Activated naive CD8-positive, alpha-beta T cell treated with anti-CD3 and anti-CD28 coated beads, Interleukin-2, amount 10 ng/mL, durations not matched to agents 7 days and 5 days (primary cell): ENCODE measurements at places on chromosomes 1 and 21. TPM values are rescaled to one million over a fixed set of nuclear protein-coding genes. Genes with fewer than 3 reads are reported as not detected.

GRCh38 chr1:204257446-204257845 lies 43.7 kb upstream of the GOLT1A start:
- DNase-seq = no peak

DNA sequence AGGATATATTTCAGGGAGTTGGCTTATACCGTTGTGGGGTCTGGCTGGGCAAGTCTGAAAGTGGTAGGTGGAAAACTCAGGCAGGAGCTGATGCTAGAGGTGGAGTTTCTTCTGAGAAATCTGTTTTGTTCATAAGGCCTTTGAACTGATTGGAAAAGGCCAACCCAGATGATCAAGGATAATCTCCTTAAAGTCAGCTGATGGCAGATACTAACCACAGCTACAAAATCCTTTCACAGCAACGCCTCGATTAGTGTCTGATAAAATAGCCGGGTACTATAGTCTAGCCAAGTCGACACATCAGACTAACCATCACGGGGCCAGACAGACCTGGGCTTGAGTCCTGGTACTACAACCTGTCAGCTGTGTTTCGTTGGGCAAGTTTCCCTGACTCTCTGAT lies 21.4 kb downstream of the OPRD1 start:
- DNase-seq = no peak

DNA sequence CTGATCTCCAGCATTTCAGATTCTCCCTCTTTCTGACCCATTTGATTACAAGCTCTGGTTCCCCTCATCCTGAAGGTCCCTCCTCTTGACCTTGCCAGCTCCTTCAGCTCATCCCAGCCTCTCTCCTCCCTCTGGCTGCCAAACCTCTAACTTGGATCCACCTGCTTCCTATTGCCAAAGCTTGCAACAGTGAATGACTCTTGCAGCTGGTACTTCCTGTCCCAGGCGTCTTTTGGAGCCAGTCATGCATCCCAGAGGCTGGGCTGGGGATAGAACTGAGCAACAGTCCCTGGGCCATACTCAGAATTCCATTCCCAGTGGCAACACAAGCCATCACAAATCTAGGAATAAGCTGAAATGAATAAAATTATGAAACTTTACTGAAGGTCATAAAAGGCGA lies 27.7 kb upstream of the SPOCD1 start:
- DNase-seq = no peak

DNA sequence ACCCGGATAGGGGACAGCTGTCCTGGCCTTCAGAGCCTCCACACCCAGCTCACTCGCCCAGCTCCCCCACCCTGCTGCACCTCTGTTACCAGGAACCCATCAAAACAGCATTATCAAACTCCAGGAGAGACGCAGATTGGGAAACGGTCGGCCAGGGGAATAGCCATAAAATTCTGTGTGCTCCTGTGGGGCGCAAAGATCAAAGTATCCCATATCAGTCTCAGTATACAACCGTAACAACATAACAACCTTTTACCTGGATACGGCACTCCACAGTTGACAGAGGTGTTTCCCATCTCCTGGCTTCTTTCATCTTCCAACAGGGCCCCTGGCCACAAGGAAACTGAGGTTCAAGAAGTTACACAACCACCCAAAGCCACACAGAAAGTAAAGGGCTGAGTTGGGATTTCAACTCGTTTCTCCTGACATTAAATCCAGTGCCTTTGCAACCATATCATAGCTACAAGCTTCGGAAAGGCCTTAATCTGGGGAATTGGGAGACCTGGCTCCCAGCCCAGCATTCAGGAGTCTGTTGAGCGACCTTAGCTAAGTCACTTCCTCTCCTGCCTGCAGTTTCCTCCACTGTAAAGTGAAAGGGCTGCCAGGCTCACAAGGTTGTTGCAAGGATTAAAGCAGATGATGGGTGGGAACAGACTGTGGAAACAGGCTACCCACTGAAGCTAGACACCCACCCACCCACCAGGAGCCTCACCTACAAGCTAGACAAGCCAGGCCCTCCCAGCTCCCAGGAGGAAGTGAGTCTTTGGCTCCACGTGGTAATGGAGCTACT lies 8.1 kb upstream of the EPHB2 start:
- DNase-seq = no peak

DNA sequence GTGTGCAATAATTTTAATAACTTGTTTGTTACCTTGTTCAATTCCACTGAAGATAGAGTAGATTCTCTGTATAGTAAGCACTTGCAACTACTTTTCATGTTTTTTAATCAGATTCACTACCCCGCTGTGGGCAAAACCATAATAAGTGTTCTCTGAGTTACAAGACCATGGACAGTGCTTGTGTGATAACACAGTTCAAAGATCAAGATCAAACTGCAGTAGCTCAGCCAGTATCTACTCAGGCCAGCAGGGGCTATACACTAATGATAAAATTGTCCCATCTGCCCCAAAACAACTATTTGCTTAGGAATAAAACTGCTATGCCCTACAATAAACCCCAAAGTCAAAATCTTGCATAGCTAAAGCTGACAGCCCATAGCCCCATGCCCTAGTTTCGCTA lies 129.6 kb downstream of the LRRC7 start:
- no peak for DNase-seq

DNA sequence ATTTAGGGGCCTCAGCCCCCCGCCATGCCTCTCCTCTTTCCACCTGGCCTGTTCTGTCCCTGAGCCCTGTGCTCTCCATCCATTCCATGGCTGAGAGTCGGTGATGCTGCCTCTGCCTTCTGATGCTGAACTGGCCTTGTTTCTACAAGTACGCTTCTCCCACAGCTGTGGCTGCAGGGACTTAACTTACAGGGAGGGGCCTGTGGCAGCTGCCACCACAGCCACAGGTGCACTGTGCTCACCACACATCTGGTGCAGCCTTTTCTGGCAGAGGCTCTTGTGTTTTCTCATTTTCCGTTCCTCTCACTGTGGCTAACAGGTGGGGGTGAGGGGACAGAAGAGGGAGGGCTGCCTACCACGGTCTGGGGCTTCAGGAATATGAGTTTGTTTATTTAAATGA lies 4.2 kb downstream of the FMO1 start:
- peak; percentile 37 for DNase-seq

DNA sequence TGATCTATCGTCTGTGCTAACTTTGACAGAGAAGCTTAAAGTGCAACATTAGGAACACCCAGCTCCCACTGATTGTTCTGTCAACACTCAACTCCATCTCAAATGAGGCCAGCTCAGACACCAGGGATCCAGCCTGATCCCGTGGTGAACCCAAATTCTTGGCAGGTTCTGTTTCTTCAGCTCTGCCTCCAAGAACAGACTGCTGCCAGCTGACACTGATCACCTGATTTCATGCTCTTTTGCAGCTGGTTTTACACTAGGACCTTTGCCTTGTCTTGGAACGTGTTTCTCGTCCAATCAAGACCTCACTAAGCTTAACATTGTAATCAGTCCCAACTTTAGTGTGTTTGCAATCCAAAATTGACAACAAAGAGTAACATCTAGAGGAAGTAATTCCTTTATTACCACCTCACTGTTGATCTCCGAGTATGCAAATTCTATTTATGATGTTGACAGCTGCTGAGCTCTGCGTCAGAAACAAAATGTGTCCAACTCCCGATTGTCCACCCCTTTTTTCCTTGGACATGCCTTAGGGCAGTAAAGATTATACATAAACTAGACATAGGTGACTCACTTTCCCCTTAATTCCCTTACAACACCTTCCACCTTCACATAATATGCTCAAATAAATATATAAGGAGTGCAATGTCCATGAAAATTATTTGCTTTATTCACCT lies 1.6 kb upstream of the HYI start:
- DNase-seq = no peak

DNA sequence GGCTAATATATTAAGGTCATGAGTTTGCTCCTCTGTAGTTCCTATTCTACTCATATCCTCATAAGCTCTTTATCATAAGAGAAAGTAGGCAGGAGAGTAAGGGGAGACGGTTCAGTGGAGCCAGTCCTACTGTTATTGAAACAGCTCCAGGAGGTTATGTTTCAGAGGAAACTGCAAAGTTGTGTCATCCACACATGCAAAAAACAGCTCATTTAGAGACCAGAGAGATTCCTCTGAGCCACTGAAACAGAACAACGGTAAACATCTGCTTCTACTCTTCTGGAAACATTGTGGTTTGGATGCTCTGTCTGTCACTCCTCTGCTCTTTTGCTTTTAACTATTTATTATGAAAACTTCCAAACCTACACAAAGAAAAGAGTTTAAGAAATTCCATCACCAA lies 66.3 kb upstream of the PPP2R5A start:
- DNase-seq = no peak

- DNase-seq = no peak
These were observed 33.7 kb upstream of the PLA2G2C start for GRCh38 chr1:20220036-20220435.

DNA sequence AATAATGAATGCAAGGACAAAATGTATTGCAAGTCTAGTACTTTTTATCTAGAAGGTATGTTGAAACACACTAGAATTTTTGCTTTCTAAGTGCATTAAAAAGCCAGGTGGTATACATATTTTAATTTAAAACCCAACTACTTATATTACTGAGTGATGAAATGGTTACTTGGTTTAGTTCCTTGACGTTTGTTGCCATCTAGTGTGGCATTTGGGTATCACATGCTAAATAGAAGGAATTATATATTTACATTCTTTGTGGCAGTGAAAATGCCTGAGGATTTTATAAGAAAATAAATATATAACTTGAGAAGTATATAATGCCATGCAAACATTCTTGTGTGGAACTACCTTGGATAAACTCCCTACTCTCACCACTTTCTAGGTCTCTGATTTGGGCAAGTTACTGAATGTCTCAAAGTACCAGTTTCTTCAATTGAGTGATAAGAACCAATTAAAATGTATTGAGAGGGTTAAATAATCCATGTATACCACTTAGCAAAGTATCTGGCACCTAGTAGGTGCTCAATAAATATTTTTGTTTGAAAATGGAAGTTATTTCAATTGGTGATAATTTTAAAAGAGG lies 69.6 kb downstream of the SDCCAG8 start:
- no peak for DNase-seq

DNA sequence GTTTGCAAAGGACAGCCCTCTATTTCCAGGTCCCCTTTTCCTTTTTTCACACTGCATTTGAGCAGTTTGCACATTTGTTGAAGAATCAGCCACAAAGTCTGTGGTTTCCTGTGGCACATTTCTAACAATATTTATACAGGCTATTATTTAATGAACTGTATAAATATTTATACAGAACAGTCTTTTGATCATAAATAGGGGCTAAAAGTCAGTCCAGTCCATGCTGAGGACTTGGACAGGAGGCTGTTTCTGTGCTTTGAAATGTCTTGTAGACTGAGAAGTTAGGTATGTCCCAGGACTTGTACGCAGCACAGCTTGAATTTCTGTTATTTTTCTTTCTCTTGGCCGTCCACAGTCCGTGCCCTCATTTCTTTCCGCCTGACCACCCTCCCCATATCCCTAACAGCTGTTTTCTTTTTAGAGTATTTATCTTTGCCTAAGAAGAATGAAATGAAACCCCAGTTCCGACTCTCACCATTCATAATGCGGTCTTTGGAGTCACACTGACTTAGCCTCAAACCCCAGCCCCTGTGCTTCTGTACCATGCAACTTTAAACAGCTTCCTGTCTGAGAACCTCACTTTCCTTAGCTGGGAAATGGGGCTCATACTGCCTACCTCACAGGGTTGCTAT lies 19.7 kb downstream of the FGGY start:
- no peak for DNase-seq

GRCh38 chr1:82227306-82228095 lies 426.8 kb downstream of the ADGRL2 start:
- no peak for DNase-seq

GRCh38 chr21:42591170-42591869 lies 62.1 kb upstream of the PDE9A start:
- no peak for DNase-seq

DNA sequence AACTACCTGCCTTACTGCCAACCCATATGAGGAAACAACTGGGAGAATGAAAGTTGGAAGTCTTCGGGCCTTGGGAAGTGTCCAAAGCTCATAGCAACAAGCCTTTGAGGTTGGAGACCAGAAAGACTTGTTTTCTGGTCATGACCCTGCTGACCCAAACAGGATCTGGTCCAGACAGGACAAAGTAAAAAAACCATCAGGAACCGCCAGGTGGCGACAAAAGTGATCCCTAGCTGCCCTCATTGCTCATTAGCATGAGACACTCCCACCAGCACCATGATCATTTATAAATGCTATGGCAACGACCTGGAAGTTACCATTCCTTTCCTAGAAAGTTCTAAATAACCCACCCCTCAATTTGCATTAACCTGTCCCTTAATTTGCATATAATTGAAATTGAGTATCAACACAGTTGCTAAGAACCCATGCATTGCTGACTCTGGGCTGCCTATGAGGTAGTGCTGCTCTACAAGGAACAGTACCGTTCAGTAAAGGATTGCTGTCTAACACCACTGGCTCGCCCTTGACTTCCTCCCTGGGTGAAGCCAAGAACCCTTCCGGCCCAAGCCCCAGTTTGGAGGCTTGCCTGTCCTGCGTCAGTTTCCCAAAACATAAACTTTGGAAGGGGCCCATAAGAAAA lies 89.0 kb downstream of the URB2 start:
- no peak for DNase-seq

DNA sequence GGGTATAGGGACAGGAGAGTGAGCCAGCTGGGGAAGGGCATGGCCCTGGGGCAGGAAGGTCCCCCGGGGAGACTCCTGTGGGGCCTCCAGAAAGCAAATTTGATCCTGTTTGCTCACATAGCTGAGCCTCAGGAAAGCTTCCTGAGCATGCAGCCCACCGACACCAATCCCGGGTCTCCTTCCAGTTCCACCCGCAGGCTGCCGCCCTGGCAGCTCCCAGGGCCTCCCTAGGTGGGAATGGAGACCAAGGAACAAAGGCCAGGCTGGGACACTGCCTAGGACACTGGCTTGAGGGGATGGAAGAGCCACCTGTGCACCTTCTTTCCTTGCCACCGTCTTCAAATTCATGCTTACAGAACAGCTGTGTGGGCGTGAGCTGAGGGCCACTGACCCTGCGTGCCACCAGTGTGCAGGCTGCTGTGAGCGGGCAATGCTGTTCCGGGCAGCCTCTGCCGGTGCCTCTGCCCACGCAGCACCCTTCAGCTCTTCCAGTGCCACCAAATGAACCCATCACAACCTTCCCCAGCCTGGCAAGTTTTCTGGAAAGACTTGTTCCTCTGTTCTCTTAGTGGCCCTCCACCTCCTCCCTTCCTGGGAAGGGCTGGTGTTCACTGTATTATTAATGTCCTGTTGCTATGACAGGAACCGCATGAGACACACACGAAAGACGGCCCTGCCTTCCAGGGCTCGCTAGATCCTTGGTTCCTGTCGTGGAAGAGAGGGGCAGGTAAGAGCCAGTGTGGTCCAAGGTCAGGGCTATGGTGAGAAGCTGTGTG lies 53.6 kb downstream of the ACBD3 start:
- no peak for DNase-seq

GRCh38 chr1:181089017-181089675 lies 646 bp downstream of the IER5 start:
- peak; percentile 68 for DNase-seq

The ZFP69 gene
- total RNA-seq = 2.3 TPM

The GBP6 gene
- 0.47 TPM for total RNA-seq

The LEFTY2 gene
- not detected for total RNA-seq

The LCE6A gene
- not detected for total RNA-seq

The SYDE2 gene
- 4.1 TPM for total RNA-seq
